ENCODE measurements at places on chromosomes 2 and 18.
A peak's percentile ranks its signal among the peaks of the same experiment; 100 is the strongest.

DNA sequence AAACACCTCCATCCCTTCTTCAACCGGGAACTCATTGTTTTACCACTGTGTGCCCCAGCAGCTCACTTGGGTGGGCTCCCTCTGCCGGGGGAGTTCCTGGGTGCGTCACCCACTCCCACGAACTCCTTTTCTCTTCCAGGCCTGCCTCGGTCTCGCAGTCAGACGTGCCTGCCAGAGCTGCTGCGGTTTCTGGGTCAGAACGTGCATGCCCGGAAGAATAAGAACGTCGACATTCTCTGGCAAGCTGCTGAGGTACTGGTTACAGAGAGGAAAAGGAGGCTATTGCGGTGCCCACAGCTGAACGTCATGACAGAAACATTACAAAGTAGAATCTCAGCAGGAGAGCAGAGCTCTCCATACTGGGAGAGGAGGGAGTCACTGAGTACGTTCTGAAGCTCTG lies 35.6 kb downstream of the COA5 start:
- no peak for DNase-seq

DNA sequence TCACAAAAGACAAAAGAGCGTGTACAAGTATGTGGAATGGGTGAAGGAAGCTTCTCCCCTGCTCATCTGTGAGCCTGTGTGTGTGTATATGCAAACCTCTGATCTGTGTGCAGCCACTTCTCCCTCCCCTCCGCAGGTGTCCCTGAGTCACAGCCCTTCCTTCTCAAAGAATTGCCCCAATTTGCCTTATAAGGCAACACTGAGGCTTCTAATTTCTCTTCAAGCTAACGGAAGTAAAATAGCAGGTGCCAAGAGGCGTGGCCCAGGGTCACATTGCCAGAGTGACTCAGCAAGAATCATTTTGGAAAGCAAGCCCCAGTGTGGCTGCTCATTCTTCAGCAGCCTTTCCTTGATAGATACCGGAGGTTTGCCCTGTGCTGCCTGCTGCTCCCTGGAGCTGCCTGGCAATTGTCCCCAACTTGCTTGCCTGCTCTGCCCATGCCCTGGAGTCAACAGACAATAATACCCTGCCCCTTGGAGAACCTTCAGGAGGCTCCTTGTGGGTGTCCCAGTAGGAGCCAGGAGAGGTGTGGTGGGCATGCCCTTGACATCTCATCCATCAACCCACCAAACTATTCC lies 37.3 kb upstream of the BMP10 start:
- DNase-seq, result peak; percentile 89

DNA sequence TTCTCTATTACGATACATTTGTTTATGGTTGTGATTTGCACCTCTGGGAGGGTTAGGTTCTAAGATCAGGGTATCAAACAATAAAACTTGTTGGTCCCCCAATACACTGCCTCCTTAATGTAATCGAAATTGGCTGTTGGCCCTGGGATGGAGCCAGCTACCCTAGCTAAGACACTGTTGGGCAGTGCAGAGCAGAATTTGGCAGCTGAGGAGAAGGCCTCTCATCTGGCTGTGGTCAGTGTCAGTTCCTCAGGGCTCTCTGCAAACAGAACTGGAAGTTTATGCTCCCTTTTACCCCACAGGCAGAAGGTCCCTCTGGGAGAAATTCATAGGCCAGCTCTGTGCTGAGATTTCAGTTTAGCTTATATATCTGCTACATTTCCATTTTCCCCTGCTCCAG lies 8.6 kb upstream of the HAAO start:
- DNase-seq, result no peak

- no peak for DNase-seq
Measured at GRCh38 chr2:109374548-109375130, 239.1 kb downstream of the SEPTIN10 start.

DNA sequence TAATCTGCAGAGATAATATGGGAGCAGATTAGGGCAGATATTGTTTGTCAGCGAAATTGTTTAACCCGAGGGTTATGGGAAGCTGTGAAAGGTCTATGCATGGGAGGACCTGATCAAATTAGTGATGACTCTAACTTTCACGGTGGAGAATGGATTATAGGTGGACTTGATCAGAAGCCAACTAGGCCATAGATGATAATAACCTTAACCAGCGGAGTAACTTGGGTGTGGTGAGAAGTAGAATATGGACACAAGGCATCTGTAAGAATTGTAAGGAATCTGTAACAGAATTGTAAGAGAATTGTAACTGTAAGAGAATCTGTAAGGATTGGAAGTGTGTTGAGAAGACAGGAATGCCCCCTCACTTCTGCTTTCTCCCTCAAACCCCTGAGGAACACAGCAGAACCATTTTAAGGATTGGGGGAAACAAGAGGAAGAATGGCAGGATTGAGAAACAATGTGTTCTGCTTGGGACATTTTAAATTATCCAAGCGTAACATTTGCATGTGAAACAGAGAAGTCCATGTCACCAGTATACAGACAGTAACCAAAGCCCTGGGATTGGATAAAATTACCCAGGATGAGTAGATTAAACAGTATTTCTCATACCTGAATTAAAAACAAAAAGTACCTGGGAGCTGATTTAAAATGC lies 14.9 kb upstream of the SLC39A10 start:
- DNase-seq, result no peak

DNA sequence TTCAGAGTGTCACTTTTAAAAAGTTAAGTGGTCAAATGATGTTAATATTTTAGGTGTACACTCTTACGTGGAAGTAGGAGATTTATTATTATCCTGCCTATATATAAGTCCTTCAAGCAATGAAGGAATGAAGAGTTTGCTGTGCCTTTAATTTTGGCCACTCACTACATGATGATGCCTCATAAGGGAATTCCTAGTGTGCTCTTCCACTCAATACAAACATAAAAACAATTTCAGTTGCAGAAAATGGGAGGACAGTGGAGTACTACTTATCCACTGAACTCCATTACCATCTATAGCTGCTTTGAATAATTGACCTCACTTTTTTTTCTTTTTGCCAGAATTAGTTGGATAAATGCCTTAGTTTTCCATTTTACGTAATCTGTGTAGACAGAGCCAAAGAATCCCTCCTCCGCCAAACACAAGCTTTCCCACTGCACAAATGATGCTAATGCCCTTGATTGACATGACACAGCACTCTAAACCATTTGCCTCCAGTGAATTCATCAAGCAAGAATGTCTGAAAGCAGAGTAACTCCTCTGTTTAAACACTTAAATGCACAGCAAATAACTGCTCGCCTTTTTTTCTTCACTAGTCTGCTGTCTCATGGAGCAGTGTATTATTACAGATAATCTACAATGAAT lies 751.1 kb upstream of the FANCL start:
- no peak for DNase-seq

DNA sequence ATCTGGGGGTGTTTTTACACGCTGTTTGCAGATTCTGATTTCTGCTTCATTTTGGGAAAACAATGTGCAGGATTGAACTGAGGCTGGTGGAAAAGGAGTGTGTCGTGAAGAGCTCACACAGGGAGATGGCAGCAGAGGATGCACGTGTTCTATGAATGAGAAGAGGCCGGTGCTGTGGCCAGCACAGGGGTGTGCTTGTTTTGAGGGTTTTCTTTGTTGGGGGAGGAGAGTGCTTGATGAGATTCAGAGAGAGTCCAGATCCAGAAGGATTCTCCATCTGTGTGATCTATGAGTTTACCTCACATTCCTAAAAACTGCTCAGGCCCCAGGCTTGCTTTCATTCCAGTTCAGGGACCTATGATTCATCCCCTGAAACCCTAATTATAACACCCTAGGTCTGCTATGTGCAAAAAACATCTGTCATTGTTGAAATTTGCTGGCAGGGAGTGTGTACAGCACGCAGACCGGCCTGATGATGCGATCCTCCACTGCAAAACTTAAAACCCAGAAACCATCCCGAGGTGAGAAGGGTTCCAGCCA lies 12.1 kb downstream of the TGFA start:
- DNase-seq, result no peak

DNA sequence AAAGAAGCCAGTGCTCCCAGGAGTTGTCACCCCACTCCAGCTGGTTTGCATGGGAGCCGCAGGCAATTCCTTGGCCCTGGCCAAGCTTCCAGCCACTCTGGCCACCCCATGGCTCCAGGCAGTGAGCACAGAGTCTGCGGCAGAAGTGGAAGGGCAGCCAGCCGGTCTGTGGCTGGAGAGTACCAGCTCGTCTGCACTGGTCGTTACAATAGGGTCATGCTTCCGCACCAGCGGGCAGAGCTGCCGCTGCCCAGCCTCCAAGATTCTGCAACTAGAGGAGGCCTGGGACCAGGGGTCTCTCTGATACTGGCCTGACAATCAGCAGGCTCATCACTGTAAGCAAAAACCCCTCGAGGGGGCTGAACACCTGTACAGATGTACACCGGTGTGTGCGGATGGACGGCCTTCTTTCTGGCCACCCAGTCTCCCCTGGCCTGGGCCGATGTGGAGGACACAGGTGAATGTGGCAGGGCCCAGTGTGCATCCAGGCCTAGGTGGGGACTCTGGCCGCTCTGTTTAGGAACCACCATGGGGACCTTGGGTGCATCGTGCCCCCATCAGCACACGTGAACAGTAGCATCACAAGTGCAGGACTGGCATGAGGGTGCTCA lies 51.9 kb upstream of the ODC1 start:
- DNase-seq, result no peak

- DNase-seq, result no peak
Measured at GRCh38 chr2:98359986-98360385, 13.7 kb downstream of the CNGA3 start.

- no peak for DNase-seq
Measured at GRCh38 chr2:60105906-60106305, 447.5 kb downstream of the BCL11A start.

- DNase-seq, result no peak
Measured at GRCh38 chr2:179201869-179202268, 62.8 kb downstream of the SESTD1 start.

- DNase-seq, result no peak
Measured at GRCh38 chr2:221293949-221294742, 278.0 kb downstream of the EPHA4 start.

- DNase-seq, result no peak
Measured at GRCh38 chr18:74748809-74749208, 151.1 kb downstream of the ZNF407 start.

DNA sequence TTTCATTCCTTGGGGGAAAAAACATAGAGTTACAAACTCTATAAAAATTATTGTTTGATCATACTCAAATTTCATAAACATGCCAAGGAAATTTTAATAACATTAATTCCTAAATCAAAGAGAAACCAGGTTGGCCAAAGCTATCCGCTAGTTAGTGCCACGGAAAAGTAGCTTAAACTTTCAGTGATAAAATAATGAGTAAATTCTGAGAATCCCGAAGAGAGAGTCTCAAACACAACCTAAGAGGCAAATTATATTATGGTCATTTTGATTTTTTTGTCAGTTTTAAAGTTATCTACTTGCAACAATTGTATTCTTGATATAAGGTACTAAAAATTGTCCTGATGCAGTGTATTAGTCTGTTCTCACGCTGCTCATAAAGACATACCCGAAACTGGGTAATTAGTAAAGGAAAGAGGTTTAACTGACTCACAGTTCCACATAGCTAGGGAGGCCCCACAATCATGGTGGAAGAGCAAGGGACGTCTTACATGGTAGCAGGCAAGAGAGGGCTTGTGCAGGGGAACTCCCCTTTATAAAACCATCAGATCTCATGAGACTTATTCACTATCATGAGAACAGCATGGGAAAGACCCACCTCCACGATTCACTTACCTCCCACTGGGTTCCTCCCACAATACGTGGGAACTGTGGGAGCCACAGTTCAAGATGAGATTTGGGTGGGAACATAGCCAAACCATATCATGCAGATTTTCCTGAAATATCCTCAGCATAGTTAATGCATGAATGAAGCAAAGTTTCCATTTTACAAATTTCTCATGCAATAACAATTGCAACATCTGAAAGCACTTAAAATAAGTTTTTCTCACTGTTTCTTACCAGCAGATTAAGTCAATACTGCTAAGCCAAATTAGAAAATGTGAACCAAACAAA lies 205.9 kb upstream of the STK17B start:
- no peak for DNase-seq

GRCh38 chr2:203775684-203776083 lies 69.2 kb downstream of the CD28 start:
- DNase-seq, result no peak

DNA sequence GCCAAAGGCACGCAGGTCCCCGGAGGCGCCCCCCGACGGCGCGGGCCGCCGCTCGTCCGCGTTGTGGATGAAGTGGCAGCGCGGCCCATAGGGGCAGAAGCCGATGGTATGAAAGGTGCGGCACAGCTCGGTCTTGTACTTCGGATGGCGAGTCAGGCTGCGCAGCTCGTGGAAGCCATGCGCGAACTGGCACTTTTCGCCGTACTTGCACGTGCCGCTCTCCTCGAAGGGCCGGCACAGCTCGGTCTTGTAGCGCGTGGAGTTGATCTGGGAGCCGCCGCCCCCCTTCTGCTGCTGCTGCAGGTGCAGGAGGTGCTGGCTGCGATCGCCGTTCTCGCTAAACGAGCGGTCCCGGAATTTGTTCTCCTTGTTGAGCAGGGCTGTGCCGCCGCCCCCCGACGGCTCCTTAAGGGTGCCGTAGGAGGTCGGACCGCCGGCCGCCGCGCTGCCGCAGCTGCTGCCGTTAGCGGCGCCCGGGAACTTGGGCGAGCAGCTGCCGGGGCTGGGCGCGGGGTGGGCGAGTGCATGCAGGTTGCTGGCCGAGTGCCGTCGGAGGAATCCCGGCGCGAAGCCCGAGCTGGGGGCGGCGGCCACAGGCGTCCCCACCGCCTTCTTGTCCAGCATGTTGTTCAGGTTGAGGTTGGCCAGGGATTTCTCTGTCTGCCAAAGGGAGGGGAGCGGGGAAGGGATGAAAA lies 1.2 kb downstream of the ZFP36L2 start:
- peak; percentile 72 for DNase-seq

- peak; percentile 20 for DNase-seq
Measured at GRCh38 chr18:49861659-49862058, 48.3 kb upstream of the ACAA2 start.

DNA sequence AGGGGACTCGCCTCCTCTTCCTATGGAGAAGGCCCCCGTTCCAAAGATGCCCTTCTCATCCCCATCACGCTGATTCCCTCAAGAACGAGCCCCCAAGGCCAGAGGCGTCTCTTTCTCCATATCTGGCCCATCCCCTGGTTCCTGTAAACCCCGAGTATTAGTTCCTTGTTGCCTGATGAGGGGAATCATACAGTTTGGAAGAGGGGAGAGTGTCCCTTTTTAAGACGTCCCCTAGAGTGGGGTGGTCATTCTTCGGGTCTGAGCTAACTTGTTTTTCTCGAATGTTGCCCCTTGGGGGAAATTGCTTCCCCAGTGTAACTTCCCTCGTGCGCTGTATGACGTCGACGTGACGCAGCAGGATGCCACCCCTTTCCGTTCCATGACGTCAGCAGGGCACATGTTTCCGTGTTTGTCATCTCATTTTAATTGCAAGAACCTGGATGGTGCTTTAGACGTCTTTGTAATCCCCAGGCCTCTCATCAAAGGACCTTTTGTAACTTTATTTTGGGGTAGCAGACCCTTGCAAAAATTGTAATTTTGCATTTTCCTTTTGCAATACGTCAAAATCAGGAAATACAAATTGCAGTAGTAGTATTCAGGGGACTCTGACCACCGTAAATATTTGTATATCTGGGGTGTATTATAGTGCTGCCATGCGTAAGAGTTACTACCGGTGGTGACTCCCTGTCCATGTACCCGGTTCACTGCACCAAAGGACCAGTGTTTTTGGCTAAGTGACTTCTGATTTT lies 569 bp downstream of the BABAM2 start:
- peak; percentile 92 for DNase-seq

- no peak for DNase-seq
Measured at GRCh38 chr18:6661692-6662415, 67.7 kb upstream of the ARHGAP28 start.

Data from CD4-positive, alpha-beta T cell treated with Interleukin-12 subunit alpha and Interleukin-12 subunit beta, for 1 hour (primary cell).